ENCODE measurements at places on chromosomes 4 and X. TPM values are rescaled to one million over a fixed set of nuclear protein-coding genes. Genes with fewer than 3 reads are reported as not detected.

DNA sequence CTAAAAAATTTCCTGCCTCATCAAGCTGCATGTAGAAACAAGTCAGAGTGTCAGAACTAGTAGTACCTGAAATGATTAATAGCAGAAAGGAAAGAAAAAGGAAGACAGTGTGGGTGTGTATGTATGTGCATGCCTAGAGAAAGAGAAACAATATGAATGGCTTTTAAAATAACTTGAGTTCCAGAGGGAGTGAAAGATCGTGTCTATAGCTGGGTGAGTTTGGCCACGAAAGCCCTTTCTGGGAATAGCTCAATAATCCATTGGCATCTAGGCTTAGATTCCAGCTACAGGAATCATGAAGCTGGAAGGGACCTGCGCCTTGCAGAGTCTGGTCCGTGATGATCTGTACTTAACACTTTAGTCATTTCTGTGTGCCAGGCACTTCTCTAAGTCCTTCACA, 195.6 kb downstream of the RAPGEF2 start:
- no peak overlapping the region for H3K27ac ChIP-seq
- no peaks in the 10 kb centered on the region for H3K4me1 ChIP-seq
- DNase-seq: no peak
- no peaks in the 10 kb centered on the region for H3K36me3 ChIP-seq
- H3K27me3 ChIP-seq: no peaks in the 10 kb centered on the region

FAM193A gene
- 30.4 TPM for total RNA-seq

DNA sequence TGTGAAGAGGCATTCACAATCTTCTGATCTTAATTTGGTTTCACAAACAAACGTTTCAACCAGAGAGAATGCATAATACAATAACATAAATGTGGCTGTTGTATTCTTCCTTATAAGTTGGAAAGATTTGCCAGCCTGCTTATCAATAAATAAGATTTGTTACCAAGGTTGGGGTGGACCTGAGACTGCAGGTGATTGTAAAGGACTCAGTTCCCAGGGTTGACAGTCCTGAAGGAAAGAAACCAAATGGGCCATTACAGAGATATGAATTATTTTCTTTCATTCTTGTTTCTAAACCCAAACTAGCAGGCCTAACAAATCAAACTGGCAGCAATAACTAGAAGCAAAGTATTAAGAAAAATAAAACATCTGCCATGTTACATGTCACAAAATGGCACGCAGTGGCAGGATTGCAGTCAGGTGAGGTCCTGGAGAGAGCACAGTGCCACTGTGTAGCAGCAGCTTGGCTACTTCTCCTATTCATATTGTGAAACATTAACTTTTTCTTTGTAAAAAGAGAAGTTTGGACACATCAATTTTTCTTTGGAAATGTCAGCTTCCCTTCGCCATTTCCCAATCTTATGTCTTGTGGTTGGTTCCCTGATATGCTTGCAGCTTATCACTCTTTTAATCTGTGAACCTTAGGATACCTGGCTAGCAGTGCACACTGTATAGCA, 133.8 kb upstream of the EMCN start:
- H3K27ac ChIP-seq: no peak overlapping the region
- no peaks in the 10 kb centered on the region for H3K36me3 ChIP-seq
- H3K27me3 ChIP-seq: no peaks in the 10 kb centered on the region
- no peaks in the 10 kb centered on the region for H3K4me1 ChIP-seq
- DNase-seq: no peak
- H3K4me3 ChIP-seq: no peak overlapping the region

DNA sequence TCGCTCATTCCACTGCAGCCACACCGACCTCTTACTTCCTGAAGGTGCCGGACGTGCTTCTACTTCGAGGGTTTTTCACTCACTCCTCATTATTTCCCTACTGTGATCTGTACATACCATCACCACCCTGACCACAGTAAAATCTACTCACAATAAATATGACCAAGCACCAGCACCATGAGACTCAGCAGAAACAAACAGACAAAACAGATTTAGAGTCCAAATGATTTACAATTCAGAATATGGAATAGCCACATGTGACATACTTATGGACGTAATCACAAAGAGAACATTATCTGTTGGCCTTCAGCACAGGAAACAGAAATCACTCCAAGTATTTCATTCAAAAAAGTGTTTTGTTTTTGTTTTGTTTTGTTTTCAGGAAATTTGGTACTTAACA, 16.1 kb upstream of the KLB start:
- H3K4me1 ChIP-seq: no peaks in the 10 kb centered on the region
- DNase-seq: no peak
- no peak overlapping the region for H3K27ac ChIP-seq
- H3K36me3 ChIP-seq: no peaks in the 10 kb centered on the region

MAGIX gene
- 2.8 TPM for total RNA-seq

H2BW2 gene
- total RNA-seq: not detected

CNKSR2 gene
- total RNA-seq: 7.4 TPM

SLC2A9 gene
- 4.5 TPM for total RNA-seq

DNA sequence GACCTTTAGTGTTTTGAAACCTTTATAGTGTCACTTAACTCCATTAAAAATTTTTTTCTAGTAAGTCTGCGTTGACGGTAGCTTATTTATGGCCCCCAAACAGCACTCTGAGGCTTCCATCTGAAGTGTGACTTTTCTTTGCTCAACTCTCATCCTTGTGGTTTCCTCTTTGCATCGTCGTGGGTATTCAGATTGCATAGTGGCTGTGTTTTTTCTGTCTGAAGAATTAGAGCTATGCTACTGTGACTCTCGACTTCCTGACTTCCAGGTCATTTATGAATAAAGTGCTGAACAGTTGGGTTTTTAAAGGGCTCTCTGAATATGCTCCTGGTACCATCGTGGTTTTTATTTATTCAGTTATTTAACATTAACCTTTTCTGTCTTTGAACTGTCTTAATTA, 44.9 kb downstream of the JADE1 start:
- H3K27me3 ChIP-seq: no peaks in the 10 kb centered on the region
- DNase-seq: no peak
- peak overlapping the region; percentile 69 for H3K4me3 ChIP-seq
- H3K36me3 ChIP-seq: peaks cover 63% of the 10 kb centered on the region
- H3K27ac ChIP-seq: peak overlapping the region; percentile 73
- H3K4me1 ChIP-seq: peaks cover 41% of the 10 kb centered on the region

ZNF157 gene
- 0.34 TPM for total RNA-seq

DNA sequence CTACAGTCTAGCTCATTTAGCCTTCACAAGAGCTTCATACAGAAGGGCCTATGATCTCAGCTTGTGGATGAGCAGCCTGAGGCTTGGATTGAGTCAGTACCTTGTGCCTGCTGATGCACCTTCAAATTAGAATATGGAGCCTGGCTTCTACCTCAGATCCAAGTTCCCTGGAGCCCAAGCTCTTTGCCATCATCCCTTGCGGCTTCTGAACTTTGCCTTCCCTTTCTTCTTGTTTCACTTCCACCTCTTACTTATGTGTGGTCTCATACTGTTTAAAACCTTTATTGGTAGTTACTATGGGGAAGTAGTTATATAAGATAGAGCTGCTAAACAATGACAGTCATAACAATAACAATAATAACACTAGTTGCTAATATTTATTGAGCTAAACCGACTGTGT, 84.3 kb upstream of the AFF2 start:
- no peaks in the 10 kb centered on the region for H3K27me3 ChIP-seq
- H3K36me3 ChIP-seq: peaks cover 2% of the 10 kb centered on the region
- no peaks in the 10 kb centered on the region for H3K4me1 ChIP-seq
- DNase-seq: no peak

- H3K27me3 ChIP-seq: no peaks in the 10 kb centered on the region
- H3K36me3 ChIP-seq: no peaks in the 10 kb centered on the region
- no peak overlapping the region for H3K4me3 ChIP-seq
- no peaks in the 10 kb centered on the region for H3K4me1 ChIP-seq
- no peak for DNase-seq
Measured at GRCh38 chrX:74911494-74911893, 13.8 kb downstream of the NEXMIF start.

DNA sequence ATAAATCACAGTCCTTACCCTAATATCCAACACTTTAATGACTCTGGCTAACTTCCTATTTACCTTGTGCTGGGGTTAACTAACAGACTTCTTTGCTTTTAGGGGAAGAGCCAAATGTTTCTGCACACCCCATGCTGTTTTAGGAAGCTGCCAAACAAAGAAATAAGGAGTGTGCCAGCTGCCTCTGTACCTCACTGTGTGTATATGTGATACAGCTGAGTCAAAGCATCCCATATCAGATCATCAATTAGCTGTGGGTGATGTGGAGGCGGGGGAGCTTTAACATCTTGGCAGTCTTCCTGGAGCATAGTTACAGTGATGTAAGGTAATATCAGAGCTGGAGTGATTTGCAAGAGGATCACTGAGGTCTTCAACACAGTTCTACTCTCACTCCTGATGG, 95.4 kb downstream of the COL25A1 start:
- no peak for DNase-seq
- H3K27ac ChIP-seq: no peak overlapping the region
- no peak overlapping the region for H3K4me3 ChIP-seq
- H3K27me3 ChIP-seq: peaks cover 9% of the 10 kb centered on the region
- H3K36me3 ChIP-seq: no peaks in the 10 kb centered on the region

DNA sequence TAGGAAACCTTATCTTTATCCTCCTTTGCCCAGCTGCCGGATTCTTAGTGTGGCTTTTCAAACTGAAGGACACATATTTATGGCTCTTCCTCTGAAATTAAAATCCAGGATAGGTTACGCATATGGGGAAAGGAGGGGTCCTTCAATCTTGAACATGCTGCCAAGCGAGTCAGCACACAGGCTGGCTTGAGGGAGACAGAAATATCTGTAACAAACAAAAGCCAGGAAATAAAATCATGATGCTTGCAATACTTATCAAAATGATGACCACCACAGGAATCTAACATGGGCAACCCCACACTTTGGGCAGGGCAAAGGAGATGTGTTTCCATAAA, 196.4 kb upstream of the LDB2 start:
- H3K4me1 ChIP-seq: peaks cover 8% of the 10 kb centered on the region
- no peak overlapping the region for H3K4me3 ChIP-seq
- no peaks in the 10 kb centered on the region for H3K27me3 ChIP-seq
- no peaks in the 10 kb centered on the region for H3K36me3 ChIP-seq

DNA sequence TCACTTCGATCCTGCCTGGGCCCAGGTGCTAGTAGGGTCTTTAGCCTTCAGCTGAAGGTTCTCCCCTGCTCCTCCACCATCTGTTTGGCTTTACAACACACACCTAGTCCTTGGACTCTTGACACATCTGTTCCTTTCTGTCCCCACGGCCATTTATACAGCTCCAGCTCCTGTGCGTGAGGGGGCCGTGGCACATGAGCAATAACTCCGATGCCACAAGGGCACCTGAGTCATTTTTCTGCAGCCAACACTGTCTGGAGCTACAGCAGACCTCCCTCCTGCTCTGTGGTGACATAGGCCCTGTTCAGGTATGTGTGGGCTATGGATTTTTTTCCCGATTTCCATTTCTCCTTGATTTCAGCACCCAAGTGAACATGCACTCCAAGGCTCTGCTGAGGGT, 44.7 kb upstream of the BCOR start:
- no peaks in the 10 kb centered on the region for H3K4me1 ChIP-seq
- no peak overlapping the region for H3K27ac ChIP-seq
- no peak for DNase-seq
- H3K4me3 ChIP-seq: no peak overlapping the region
- no peaks in the 10 kb centered on the region for H3K36me3 ChIP-seq

SPOCK3 gene
- not detected for total RNA-seq

DNA sequence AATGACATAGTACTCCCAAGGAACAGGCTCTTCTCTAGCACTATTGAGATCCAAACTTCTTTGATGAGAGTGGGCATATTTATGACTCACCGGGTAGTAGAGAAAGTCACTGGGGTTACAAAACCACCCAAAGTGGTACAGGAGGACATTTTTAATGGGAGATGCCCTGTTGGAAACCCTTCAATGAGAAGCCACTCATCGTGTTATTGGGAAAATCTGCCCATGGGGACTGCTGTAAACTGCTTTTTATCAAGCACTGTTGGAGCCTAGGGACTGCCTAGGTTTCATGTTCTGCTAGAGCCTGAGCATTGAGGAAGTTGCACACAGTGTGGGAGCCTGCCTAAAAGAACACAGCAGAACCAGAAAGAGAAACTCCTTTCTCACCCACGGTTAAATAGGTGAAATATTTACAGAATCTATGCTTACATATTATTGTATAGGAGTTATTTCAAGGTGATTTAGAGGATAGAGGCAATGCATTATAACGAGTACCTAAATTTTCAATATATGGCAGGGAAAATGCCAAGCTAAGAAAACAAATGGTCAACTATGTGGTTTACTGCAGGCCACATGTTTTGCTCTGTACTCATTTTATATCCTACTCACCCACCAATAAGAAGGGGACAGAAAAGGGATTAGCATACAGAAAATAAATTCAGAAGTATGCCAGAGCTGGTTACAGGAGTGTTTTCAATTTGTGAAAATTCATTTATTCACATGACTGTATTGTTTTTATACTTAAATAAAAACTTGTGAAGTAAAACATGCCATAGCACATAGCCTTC, 559.1 kb downstream of the FSTL5 start:
- no peaks in the 10 kb centered on the region for H3K4me1 ChIP-seq
- H3K36me3 ChIP-seq: no peaks in the 10 kb centered on the region
- no peak overlapping the region for H3K27ac ChIP-seq
- H3K4me3 ChIP-seq: no peak overlapping the region
- no peak for DNase-seq

GRCh38 chrX:63652086-63652765, 132.8 kb downstream of the ARHGEF9 start:
- H3K27ac ChIP-seq: no peak overlapping the region
- no peaks in the 10 kb centered on the region for H3K27me3 ChIP-seq
- peaks cover 14% of the 10 kb centered on the region for H3K36me3 ChIP-seq
- no peak for DNase-seq
- H3K4me1 ChIP-seq: no peaks in the 10 kb centered on the region

DNA sequence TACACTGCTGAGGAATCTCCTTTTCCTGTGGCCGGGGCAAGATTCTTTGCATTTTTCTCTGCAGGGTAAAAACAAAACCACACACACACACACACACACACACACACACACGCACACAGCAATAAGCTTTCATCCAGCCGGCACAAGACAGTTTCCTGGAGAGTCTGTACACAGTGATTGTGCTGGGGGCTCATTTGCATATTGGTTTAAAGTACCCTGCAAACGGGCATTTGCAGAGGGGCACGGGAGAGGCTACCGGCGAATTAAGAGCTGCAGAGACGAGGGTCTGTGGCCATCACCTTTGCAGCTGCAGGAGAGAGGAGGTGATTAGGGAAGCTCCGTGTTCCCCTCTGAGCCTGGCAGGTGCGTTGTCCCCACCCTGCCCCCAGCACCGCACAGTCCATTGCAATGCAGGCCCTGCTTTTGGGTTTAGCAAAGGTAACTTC, 219.9 kb downstream of the SHOX start:
- H3K4me1 ChIP-seq: no peaks in the 10 kb centered on the region
- no peaks in the 10 kb centered on the region for H3K27me3 ChIP-seq
- no peak overlapping the region for H3K27ac ChIP-seq
- no peaks in the 10 kb centered on the region for H3K36me3 ChIP-seq
- H3K4me3 ChIP-seq: no peak overlapping the region

- DNase-seq: no peak
- H3K36me3 ChIP-seq: peaks cover 2% of the 10 kb centered on the region
- peak overlapping the region; percentile 57 for H3K4me3 ChIP-seq
- no peaks in the 10 kb centered on the region for H3K27me3 ChIP-seq
- peak overlapping the region; percentile 89 for H3K27ac ChIP-seq
Measured at GRCh38 chrX:13080128-13080795, 35.8 kb upstream of the FAM9C start.

- DNase-seq: no peak
- no peak overlapping the region for H3K27ac ChIP-seq
- no peaks in the 10 kb centered on the region for H3K4me1 ChIP-seq
- H3K4me3 ChIP-seq: no peak overlapping the region
Measured at GRCh38 chr4:97121493-97121892, 1021.8 kb downstream of the STPG2 start.
